NCI-H2107 (cell line): ENCODE measurements at places on chromosomes 12 and 14.

DNA sequence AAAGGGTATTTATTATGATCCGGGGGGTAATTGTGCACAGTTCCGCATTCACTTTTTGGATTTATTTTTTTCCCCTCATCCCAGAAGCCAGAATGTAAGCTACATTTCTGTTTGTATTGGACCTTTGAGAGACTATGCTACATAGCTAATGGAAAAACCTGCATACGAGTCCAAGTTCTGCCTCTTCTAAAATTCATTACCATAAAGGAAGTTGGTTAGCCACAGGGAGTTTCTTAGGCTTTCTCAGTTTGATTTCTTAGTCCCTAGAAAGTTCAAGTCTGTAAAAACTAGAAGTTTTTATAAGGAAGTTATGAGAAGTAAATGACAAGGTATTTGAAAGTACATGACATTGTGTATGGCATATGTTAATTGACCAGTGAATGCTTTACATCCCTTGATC lies 138.7 kb downstream of the PDE3A start:
- DNase-seq, result no peak

- no peak for DNase-seq
Measured at GRCh38 chr12:47920913-47921312, 16.1 kb upstream of the VDR start.

DNA sequence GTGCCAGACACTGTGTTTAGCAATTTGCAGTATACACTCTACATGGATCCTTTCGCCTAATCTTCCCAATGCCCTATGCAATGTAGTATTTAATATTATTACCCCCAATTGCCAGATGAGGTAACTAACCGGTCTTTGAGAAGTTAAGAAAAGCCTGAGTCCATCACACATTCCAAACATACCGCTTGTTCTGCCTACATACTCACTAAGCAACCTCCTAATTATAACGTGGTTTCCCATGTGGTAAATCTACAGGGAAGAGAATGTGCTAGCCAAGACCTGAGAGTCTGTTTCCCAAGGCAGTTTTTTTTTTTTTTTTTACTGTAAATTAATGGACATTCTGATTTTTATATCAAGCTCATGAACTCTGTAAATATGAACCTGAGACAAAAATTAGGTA lies 37.2 kb downstream of the ATP2B1 start:
- no peak for DNase-seq

- no peak for DNase-seq
Measured at GRCh38 chr12:12182703-12183365, 84.0 kb downstream of the LRP6 start.

DNA sequence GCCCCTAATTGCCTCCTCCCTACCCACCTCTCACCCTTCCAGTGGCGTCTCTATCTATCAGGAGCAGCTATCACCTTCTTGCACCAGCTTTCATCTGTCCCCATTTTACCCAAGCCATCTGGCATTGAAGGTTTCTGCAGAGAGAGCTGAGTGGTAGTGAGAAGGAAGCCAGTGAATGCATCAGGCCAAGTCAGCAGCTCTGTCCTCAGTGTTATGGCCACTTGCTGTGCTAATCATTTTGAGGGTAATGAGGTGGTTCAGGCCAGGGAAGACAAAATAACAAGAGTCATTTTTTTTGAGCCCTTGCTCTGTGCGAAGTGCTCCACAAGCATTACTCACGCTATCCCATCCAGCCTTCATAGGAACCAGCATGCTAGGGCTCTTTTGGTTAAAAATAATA lies 164.7 kb downstream of the SUDS3 start:
- no peak for DNase-seq

DNA sequence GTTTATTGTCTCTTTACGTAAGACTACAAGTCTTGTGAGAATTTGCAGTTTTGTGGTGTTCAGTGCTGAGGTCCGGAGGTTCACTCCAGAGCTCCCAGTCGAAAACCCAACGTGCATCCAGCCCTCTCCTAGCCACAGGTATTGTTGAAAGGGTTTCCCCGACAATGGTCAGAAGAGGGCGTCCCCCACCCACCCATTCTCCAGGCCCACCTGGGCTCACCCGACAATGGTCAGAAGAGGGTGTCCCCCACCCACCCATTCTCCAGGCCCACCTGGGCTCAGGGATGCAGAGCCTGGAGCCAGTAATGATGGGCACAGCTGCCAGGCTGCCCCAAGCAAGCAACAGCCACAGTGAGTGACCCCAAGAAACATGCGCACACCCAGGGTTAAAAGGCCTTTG lies 126.8 kb upstream of the EVL start:
- DNase-seq, result no peak

- peak; percentile 31 for DNase-seq
Measured at GRCh38 chr12:3202734-3203446, 125.7 kb downstream of the TSPAN9 start.

DNA sequence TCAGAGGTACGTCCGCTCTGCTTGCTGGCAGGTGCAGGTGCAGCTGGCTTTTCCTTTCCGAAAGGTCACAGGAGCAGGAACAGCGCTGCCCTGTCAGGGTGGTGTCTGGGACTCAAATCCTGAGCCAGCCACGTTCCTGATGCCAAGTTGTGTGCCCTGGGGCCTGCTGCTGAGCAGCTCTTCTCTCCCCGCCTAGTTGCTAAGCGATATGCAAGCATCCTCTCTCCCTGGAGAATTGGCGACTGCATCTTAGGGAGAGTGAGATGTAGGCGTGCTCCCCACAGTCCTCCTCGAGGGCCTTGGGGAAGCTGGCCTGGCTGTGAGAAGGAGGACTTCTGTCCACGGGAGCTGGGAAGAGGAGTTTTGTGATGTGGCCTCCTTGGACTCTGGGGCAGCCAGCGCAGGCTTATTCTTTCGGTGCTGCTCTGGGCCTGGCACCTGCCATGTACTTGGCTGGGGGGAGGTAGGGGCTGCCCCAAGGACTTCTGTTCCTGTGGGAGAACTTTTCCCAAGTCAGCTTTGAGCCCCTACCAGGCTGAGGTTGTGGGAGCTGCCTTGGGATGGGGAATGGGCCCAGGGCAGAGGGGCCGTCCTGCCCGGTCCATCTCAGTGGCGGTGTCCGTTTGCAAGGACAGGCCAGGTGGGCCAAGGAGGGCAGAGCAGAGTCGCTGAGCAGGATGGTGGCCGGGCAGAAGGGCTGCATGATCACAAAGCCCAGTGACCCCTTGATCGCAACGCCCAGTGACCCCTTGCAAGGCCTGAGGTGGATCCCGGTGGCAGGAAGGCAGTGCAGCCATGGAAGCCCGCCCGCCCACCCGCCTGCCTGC lies 183.5 kb downstream of the ADGRD1 start:
- DNase-seq, result no peak

DNA sequence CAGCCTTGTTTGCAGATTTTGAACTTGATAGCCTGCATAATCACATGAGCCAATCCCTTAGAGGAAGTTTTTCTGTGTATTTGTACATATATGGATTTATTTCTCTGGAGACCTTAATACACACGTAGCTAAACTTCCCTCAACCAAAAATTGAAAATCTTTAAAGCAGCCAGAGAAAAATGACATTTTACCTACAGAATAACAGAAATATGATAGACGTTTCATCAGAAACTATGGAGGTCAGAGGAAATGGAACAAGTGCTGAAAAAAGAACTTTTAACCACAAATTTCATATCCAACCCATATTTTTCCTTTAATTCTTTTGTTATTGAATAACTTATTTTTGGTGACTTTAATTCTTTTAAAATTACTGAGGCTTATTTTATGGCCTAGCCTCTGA lies 177.7 kb downstream of the CCDC91 start:
- DNase-seq, result no peak

GRCh38 chr14:93731753-93732152 lies 56.5 kb downstream of the PRIMA1 start:
- DNase-seq, result no peak

GRCh38 chr12:58548801-58549200 lies 371.5 kb downstream of the LRIG3 start:
- no peak for DNase-seq

GRCh38 chr12:119804011-119804641 lies 73.0 kb downstream of the CIT start:
- DNase-seq, result no peak

DNA sequence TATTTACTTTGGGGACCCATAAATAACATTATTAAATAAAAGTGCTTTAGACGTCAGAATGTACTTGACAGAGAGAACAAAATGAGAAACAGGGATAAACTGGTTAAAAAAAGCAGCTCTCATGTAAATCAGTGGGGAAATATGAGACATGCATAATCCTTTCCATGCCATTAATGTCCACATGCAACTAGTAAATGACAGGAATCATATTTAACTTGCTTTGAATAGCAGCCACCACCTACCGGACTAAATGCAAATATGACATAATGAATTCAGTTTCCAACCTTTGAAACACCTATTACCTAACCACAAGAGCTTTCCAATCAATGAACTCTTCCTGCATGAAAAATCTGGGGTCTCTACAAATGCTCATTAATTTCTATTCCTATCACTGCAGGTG lies 19.6 kb downstream of the FGD6 start:
- DNase-seq, result no peak

DNA sequence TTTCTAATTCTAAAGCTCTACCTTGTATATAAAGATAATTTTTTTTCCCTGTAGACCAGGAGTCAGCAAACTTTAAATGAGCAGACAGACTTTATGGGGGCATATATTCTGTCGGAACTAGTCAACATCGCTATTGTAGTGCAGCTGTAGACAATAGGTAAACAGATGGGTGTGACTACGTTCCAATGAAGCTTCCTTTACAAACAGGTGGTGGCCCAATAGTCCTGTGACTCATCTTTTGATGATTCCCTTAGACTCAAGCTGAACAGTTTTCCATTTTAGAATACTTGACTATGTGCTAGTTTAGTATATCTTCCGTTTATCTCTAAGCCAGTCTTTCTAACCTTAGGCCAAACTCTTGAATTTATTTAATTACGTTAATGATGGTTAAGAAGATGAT lies 16.3 kb downstream of the MUCL1 start:
- DNase-seq, result no peak

- peak; percentile 6 for DNase-seq
Measured at GRCh38 chr12:129984106-129984505, 80.3 kb upstream of the TMEM132D start.

DNA sequence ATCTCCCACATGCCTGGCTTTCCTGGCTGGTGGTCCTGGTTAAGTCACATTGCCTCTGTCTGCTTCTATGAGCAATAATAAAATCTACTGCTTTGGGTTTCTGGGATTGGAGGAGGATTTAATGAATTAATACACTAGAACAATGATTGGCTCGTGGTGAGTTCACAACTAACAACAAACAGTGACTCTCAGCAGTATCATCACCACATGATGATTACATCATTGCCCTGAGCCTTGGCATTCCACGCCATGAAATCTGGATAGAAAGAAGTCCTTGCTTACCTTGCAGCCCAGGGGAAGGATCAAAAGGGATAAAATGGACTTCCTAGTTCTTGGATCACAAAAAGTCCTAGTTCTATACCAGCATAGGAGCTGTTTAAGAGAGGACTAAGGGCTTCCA lies 1069.0 kb downstream of the VRK1 start:
- DNase-seq, result no peak

GRCh38 chr12:108832730-108833354 lies 24.5 kb downstream of the SSH1 start:
- no peak for DNase-seq

GRCh38 chr12:116233669-116234068 lies 43.8 kb downstream of the MED13L start:
- no peak for DNase-seq

DNA sequence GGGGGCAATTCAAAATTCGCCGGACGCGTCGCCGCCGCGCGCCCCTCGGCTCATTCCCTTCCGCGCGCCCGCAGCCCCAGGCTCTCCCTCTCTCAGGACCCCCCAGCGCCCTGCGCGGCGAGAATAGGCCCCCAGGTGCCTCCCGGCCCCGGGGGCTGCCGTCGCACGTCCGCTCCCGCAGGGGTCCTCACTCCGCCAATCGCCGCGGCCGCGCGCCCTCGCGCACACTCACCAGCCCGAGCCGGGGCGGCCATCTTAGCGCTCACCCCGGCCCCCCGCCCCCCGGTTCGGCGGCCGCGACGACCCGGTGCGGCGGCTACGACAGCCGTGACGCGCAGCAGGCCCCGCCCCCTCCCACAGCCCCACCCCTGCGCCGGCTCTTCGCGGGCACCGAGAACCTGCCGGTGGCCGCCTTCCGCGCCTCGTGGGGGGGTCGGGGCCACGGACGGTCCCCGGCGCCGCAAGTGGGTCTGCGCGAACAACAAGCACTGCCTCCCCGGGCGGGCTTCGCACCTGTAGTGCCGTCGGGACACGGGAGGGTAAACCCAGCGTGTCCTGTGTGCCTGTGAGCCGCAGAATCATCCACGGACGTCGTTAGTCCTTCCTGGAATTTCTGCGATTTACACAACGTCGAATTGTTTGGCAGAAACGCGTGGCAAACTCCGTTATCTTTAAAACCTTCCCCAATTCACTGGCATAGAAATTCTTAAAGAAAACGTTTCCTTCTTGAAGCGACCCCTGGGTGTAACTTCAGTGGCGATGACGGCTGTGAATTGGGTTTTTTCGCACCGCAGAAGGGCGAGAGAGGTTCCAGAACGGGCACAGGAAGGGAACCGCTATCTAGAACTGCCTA lies 2.5 kb downstream of the USP44 start:
- peak; percentile 56 for DNase-seq

DNA sequence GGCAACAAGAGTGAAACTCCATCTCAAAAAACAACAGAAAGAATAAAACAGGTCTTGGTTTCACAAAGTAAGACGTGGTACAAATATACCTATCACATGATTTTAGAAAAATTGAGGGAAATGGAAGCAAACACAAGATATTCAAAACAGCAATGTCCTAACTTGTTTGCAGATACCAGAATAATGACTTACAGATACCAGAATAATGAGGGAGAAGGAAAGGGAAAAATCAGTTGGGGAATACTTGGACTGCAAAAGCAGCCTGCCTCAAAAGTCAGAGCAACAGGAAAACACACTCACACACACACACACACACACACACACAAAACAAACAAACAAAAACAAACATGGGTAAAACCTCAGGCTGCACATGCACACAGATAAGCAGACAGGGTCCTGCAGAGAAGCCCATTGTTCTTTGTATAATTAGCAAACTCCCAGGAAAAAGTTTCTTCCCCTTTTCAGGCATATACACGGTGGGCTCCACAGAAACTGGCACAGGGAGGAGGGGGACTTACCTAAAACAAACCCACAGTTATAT lies 65.7 kb upstream of the CAPRIN2 start:
- DNase-seq, result no peak

DNA sequence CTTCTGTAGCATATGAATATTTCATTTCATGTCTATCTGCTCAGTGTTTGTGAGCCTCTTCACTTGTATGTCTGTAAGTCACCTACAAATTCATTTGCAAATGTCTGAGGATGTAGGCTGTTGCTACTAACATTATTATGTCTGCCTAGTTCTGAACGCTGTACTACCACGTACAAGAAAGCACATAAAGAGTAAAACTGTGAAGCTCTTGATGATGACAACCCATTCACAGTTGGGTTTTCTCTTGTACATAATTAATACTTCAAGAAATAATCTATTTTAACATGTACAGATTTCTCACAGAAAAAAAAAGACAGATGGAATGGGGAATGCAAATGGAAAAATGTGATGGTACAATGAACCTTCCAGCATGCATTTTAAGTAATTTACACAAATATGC lies 64.3 kb upstream of the CPNE8 start:
- DNase-seq, result no peak
